ENCODE measurements at places on chromosomes 2 and 18.

GRCh38 chr2:36707050-36707449 lies 10.5 kb downstream of the VIT start:
- DNase-seq, result no peak

GRCh38 chr2:22691666-22692065 lies 693.3 kb upstream of the KLHL29 start:
- no peak for DNase-seq

DNA sequence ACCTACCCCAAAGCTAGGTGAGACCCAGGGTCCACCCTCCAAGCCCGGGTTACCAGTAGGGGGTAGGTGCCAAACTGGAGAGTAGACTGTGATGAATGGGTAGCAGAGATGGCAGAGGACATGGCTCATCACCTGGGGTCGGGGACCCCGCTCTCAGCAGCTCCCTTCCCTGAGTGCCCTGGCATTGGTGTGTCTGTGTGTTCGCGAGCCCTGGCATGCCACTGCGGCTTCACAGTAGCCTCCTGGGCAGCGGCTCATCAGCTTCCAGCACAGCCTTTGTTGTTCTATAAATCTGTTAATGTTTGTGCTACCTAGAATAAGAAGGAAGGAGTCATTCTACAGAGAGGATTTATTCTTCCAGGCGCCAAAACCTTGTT lies 62.6 kb upstream of the ALPP start:
- DNase-seq, result no peak

DNA sequence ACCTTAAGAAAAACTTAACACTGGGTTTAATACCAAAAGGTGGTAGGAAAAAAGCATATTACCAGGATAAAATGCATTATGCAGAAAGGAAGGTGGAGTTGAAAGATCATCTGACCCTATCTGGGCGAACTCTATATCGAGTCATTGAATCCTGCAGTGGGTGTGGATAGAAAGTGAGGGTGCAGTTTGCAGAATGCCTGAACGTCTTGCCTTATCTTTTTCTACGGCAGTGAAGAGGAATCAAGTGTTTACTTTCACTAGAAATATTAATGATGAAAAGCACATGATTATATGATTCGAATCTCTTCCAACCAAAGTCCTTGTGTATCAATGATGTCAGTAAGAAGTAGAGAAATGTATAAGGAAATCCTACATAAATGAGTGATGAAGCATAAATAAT lies 4.3 kb upstream of the CAVIN2 start:
- DNase-seq, result no peak

DNA sequence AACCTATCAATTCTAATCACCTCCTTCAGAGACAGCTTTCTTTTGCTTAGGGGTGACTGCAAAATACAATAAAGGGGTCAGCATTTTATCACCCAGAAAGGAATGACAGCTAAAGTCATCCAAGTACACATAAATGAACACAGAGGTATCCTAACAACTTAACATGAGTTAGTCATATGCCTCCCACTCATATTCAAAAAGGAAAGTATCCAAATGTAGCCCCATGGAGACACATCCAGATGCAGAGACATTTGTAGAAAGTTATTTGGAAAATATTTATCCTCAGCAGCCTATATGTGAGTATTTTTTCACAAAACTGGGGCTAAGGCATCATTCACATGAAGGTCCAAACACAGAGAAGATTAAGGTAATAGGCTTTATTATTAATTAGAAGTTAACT lies 1579.7 kb upstream of the SLC39A10 start:
- no peak for DNase-seq

DNA sequence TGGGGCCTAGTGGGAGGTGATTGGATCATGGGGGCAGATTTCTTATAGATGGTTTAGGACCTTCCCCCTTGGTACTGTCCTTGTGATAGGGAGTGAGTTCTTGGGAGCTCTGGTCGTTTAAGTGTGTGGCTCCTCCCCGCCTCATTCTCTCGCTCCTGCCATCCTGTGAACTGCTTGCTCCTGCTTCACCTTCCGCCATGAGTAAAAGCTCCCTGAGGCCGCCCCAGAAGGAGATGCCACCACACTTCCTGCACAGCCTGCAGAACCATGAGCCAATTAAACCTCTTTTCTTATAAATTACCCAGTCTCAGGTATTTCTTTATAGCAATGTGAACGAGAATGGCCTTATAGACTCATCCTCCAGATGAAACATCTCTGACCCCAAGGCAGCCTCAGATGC lies 101.5 kb downstream of the KCNF1 start:
- no peak for DNase-seq

GRCh38 chr2:47016172-47016913 lies 100.7 kb upstream of the MCFD2 start:
- no peak for DNase-seq

GRCh38 chr18:58388736-58389135 lies 240.2 kb downstream of the ALPK2 start:
- no peak for DNase-seq

DNA sequence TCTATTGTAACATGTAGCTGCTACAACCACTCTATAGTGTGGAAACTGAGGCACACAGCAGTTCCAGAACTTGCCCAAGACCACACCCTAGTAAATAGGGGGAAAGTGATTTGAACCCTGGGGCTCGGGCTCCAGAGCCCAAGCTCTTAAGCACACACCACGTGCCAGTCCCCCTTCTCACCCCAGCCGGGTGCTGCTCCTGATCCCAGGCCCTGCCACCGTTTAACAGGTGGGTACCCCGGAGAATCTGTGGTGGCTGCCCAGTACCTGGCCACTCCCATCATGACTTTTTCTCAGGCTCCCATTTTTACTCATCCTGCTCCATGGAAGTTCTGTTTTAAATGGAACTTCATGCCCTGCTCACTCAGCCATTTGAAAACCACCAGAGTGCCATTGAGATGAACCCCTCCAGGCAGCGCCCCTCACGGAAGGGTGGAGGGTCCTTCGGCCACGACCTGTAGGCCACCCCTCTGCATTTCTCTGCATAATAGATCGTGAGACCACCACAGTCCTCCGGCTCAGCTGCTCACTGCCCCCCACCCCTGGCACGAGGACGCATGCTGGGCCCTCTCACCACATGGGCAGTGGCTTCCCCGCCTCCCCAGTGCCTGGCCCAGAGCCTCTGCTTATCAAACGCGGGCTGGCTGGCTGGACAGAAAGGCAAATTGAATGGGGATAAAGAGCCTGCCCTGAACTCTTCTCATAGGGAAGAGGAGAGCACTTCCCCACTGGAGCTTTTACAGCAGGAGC lies 42.1 kb downstream of the TMEM37 start:
- DNase-seq, result no peak

DNA sequence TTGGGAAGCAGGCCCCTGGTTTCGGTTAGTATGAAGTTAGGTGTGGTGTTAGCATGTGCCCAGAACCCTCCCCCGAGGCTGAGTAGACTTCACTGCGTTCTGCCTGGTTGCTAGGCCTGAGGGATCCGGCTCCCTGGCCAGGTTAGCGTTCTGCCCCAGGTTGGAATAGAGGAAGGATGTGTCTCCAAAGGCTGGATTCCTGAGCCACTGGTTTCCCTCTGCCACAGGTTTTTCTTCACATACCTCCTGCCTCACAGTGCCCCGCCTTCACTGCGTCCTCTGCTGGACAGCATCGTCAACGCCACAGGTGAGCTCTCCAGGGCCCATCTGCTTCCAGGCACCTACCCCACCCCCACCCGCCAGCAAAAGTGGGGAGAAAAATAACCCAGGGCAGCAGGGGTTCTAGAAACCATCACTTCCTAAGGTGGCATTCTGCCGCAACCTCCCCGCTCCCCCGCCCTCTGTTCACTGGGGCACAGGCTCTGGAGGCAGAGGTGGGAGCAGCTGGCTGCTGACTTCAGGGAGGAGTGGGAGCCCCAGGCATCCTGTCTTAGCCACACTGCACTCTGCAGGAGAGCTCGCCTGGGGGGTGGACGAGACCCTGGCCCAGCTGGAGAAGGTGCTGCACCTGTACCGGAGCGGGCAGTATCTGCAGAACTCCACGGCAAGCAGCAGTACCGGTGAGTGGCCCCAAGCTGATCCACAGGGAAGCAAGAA lies 7.1 kb downstream of the PKDCC start:
- DNase-seq, result no peak

DNA sequence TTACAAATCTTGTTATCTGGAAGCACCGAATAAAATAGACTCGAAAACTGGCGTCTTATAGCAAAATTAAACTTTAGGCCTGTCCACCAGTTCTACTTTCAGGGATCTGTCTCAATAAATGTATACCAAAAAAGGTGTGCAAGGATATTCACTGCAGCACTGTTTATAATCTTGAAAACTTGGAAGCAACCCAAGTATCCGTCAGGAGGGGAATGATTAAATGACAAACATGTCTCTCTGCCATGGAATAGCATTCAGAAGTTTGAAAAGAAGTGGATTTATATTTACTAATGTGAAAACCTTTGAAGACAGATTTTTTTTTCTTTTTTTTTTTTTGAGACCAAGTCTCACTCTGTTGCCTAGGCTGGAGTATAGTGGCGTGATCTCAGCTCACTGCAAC lies 32.3 kb upstream of the SATB2 start:
- no peak for DNase-seq

- no peak for DNase-seq
Observed at GRCh38 chr2:241932899-241933178, 63.3 kb downstream of the RTP5 start.

DNA sequence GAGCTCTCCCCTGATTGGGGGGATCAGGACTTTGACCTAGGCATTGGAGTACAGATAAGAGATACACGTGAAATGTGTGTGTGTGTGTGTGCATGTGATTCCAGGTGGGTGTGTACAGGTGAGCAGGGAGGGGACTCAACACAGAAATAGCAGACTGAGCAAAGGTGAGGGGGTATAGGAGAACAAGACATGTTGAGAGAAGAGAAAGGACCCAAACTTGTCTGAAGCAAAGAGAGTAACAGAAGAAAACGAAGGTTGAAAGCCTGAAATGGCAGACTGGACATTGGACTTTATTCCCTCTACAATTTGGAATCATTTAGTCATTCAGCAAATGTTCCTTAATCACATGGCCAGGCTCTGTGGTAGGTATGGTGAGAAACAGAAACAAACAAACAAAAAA lies 23.3 kb downstream of the MRO start:
- DNase-seq, result no peak

GRCh38 chr2:161943011-161943410 lies 131.0 kb downstream of the DPP4 start:
- no peak for DNase-seq

- no peak for DNase-seq
Observed at GRCh38 chr2:191318729-191319078, 73.5 kb downstream of the MYO1B start.

DNA sequence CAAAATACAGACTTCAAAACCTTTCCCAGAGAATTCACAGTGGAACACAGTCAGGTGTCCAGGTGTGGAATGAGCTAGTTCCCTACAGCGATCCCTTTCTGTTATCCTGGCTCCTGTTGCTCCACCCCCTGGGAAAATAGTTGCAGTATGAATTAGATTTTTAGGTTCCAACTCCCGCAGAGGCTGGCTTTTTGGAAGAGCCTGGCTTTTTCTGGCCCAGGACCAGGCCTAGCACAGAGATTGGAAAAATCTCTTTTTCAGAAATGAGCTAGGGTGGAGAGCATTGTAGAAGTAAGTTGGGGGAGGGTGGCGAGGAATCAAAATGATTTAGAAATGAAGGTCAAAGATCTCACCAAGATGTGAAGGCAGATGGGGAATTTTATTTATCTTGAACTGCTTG lies 27.1 kb downstream of the COL5A2 start:
- DNase-seq, result no peak

GRCh38 chr2:168968342-168968741 lies 62.8 kb downstream of the ABCB11 start:
- DNase-seq, result no peak

- no peak for DNase-seq
Observed at GRCh38 chr2:237904831-237905599, 45.6 kb downstream of the RAMP1 start.

GRCh38 chr2:216164087-216164486 lies 54.9 kb downstream of the XRCC5 start:
- DNase-seq, result no peak

DNA sequence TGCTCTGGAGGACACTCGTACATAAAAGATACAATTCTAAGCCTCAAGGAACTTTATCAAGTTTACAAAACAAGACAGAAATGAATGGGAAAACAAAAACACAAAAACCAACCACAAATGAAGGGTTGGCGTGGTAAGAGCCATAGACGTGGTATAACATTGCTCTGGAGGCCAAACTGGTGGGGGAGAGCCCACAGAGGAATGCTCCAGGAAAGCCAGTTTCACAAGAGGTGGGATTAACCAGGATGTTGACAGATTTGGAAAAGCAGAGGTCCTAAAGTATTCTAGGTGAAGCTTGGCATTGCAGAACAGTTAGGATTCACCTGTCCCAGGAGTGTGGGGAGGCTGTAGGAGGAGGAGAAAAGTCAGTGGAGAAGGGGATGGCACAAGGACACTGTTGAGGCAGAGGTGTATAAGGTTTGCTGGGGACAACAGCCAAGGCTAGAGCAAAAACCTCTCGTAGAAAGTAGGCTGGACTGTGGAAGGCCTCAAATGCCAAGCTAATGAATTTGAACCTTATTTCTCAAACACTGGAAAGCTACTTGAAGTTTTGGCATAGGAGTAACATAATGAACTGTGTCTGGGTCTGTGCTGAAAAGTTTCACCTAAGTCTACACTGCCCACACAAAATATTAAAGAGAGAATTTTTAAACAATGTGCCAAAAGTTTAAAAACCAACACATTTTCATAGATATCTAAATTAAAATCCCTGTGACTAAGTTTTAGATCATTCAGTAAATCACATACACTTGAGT lies 135.1 kb downstream of the THADA start:
- DNase-seq, result no peak

DNA sequence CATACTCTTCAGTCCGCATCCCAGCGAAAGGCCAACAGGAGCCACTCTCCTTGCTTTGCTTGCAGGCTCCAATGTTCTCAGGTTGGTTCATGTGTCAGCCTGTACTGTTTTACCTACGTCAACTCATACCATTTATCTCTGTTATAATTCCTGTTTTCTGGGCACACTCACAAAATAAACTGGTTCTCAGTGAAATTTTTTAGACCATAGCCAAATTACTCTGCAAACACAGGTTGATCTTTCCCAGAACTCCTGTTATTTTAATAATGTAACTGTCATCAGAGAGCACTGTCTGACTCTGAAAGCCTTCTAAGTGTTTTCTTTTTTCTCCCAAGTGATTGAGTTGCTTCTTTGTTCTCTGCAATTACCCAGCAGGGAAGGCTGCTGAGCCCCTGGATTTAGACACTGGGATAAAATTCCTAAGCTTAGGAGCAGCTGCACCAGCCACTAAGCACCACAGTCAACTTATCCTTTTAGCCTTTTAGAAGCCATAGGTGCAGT lies 111.6 kb upstream of the PIEZO2 start:
- DNase-seq, result no peak
